ENCODE measurements at places on chromosomes 3 and 15.
A peak's percentile ranks its signal among the peaks of the same experiment; 100 is the strongest.

DNA sequence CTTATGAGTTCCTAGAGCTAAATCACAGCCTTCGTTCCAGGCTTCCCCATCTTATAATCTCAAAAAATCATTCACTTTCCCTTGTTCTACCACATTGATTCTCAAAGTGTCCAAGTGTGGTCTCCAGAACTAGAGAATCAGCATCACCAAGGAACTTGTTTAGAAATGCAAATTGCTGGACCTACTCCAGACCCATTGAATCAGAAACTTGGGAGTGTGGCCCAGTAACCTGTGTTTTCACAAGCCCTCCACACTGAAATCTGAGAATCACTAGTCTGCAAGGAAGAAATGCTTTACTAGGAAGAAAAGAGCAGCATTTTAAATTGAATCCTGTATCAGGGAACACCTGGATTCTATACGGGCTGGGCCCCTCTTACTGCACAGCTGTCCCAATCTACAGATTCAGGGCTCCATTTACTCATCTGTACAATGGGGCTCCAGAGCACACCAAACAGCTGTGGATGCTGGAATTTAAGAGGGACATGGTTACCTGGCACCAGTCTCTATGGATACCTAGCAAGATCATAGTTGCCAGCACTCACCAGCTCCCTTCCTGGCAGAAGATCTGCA, 3.9 kb downstream of the MEGF11 start:
- no peak for DNase-seq

GRCh38 chr3:139676632-139677387, 962 bp downstream of the NMNAT3 start:
- DNase-seq: no peak

GRCh38 chr15:63191895-63192618, 2.7 kb downstream of the RAB8B start:
- peak; percentile 49 for DNase-seq

GRCh38 chr3:133115176-133115575, 77.0 kb downstream of the TMEM108 start:
- DNase-seq: no peak

GRCh38 chr3:125061170-125061569, 5.4 kb upstream of the HEG1 start:
- DNase-seq: no peak

DNA sequence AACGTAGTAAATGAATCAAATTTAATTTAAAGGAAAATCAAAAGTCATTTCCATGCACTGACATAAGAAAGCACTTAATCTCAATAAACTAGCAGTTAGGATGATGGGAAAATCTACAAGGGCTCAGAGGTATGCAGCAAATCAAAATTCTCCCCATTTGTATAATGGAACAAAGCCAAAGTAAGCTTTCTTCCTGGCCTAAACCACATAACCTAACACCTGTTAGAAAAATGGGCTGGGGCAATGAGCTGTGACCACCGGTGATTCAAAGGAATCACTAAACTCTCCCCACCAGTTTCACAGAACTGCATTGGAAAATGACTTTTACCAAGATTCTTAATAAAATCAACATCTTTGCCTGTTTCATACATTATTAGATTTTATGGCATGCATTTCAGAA, 1024.3 kb downstream of the FHIT start:
- DNase-seq: no peak

DNA sequence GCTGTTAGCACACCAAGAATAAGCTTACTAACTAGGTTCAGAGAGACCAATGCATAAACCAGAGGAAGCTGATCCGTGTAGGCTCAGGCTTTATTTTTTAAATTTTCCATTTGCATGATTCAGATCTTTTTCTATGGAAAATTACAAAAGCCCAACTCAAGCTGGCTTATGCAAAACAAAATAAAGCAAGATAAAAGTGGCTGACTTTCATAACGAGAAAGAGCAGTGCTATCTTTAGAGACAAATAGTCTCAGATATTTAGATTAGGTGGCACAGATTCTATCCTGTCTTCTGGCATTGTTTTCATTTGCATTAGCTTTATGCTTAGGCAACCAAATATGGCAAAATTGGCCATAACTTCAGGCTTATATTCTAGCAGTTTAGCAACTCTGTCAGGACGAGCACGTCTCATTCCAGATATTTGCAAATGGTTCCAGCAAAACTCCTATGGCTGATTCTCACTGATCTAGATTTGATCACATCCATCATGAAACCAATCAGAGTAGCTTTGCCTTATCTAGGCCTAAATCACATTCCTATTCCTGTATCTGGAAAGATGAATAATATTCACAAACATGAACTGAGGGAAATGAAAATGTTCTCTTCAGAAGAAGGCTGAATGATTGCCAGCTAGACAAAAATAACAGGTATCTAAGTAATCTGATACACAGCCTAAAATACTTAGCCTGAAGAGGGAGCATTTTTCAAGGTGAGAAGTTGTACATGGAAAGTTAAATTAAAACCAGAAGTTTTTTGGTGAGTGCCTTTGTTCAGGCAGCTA, 216.4 kb upstream of the DPPA4 start:
- DNase-seq: no peak

DNA sequence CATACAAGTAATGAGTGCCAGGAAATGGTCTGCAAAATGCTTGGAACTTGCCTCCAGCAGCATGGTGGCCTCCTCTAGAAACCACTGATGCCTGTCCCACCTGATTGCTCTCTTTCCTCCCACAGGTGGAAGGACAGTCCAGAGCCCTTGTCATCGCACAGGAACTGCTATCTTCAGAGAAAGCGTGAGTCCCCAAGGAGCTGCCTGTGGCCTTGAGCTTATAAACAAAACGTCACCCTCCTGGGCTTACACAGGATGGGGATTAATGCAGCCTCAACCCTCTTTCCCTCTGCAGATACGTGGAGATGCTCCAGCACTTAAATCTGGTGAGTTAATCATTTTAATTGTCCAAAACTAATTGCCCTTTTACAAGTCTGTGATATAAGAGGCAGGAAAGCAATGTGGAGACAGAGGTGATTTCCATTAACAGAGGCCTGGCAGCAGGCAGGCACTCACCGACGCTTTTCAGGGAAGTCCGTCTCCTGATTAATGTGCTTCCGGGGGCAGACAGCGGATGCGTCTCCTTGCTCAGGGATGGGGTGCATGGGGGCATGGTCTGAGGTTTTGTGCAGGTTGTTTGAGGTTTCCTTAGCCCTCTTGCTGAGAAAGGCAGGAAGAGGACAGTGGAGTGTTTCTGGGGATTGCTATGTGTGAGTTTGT, 61.8 kb downstream of the FGD5 start:
- DNase-seq: no peak

DNA sequence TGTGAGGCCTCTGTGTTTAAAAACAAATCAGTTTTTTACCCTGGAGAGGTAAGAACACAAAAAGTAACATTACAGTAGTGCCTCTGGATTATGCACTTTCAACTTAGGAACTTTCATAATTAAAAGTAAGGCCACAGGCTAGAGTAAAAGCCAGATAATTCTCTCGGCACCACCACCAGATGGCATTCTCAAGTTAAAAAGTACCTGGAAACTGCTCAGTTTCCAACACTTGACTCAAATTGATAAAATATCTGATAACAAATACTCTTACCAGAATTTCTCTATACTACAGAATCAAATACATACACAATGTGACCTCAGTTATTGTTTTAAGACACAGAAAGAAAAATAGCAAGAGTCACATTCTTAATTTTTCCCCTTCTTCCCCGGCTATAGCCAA, 19.9 kb downstream of the SPICE1 start:
- DNase-seq: no peak

Measured in T-helper 2 cell (primary cell).